ENCODE measurements at places on chromosomes 12 and 14.
A peak's percentile ranks its signal among the peaks of the same experiment; 100 is the strongest.

DNA sequence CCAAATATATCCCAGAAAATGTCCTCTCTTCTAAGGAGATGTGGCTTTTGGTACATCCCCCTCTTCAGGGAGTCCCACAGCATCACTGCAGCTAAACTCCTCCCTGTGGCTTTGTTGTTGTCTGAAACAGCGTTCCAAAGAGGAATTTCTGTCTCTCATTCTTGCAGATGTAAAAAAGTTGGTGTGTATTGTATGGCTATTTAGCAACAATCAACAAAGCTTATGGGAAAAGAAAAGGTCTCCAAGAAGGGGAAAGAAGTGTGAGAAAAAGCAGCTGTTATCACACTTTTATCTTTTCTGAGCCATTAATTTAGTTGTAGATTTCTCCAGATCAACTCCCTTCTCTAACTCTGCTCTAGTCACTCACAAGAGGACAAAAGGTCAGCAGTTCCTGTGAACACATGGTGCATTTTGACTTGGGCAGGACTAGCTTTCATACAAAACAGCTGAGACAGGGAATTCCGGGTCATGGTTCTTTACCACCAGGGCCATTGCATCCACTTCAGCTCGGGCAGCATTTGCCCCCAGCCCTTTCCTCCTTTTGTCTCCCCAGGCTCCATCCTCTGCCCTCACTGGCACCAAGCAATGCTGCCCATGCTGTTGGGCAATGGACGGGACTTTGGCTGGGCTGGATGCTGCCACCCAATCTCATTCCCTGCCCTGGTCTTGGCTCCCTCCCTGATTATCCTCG lies 184.7 kb downstream of the TMX1 start:
- DNase-seq, result no peak

DNA sequence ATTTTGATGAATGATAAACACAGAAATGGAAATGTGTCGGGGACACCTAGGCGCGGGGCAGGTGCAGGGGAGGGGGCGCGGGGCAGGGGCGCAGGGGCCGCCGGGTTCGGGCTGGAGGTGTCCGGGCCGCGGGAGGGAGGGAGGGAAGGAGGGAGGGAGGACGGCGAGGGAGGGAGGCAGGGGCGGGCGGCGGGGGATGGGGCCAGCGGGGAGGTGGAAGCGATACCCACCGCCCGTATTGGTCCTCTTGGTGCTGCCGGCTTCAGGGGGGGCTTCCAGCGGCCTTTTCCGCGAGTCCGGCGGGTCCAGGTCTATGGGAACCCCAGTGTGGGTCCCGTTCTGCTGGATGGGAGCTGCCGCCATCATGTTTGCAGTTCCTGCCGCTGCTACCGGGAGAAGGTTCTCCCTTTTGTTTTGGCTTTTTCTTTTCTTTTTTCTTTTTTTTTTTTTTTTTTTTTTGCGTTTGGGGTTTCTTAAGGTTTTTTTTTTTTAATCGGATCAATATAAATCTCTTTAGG lies 703 bp downstream of the NOVA1 start:
- DNase-seq, result no peak

DNA sequence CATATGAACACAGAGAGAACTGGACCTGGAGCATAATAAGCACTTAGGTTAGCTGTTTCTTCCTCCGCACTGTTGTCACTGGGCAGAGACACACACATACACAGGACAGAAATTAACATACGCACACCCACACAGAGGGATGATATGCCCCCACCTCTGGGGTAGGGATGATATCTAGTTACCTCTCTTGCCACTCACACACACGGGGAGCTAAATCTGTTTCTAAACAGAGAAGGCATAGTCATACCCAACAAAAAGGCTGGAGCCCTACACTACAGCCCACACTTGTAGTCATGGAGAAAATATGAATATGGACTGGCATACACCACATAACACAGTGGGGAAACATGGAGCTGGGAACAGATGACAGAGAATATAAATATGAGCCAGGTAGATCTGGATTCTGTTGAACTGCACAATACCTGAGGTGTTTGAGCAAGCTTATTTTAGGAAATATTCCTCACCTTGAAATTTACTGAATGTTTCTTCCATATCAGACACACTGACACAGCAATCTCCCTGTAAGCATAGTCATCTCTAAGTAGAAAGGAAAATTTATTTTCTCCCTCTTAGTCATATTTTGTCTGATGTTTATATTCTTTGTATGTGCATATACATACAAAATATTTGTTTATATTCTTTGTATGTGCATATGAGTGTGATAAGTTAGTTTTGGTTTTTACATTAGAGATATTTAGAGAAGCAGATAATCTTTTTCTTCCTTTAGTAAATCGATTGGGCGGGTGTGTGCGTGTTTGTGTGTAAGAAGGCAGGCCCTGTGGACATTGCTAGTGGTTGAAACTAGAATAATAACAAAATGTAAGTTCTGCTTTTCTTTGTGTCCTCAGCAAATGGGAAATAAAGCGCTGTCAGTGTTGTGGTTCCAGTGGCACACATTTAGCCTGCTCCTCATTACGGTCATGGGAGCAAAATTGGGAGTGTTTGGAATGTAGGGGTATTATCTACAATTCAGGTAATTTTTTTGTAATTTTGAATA lies 20.9 kb upstream of the SCFD1 start:
- no peak for DNase-seq

- no peak for DNase-seq
These were observed 16.7 kb downstream of the CNIH1 start for GRCh38 chr14:54424479-54424901.

DNA sequence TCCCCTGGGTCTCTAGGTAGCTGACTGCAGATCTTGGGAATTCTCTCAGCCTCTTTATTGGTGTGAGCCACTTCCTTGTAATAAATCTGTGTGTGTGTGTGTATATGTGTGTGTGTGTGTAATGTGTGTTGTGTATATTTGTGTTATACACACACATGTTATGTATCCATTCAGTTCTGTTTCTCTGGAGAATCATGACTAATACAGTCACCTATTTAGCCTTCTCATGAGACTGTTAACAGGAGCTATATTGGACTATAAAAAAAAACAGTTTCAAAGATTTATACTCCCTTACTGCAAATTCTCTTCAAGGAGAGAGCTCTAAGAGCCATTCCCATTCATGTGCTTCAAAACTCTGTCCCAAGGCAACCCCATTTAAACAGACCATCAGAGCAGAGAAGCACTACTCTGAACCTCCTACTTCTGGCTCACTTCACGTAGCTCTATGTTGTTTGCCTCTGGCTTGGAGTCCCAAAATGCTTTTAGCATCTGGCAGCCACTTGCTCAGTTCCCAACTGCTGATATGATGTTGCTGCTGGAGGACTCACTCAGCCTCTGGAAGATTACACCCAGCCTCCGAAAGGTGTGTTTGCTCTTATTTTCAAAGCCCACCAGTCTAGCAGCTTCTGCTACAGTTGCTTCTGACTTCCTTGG lies 48.7 kb upstream of the KITLG start:
- no peak for DNase-seq

GRCh38 chr12:75738486-75738885 lies 227.1 kb upstream of the KRR1 start:
- DNase-seq, result no peak

DNA sequence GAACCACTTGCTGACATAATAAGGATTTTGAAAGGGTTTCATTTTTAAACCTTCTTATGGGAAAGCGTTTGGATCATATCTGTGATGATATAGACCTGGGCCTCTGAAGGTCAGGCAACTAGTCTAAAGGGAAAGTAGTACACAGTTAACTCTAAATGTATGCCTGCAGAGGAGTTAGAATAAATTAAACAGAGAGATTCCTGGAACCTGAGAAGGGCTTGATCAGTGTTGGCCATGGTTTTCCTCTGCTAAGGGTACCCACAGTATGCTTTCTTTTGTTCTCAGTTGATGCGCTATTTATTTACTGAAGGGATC lies 14.4 kb upstream of the POLR3B start:
- no peak for DNase-seq

GRCh38 chr12:62264706-62265105 lies 4.5 kb downstream of the USP15 start:
- no peak for DNase-seq

DNA sequence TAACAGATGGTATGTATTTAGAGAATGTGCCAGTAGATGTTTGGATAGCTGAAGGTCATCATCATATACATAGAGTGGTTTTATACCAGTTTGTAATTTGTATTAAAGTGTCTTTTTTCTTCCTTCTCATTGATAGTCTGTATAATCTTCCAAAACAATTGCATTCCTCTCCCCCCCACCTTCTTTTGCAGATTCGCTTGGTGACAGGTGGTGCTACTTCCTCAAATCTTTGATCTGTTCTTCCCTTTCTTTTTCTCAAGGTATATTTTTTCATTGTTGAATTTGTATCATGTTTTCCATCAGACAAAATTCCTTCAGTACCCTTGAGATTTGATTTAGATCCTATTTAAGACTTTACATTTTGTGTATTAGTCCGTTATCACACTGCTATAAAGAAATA lies 15.0 kb downstream of the TBC1D15 start:
- no peak for DNase-seq

DNA sequence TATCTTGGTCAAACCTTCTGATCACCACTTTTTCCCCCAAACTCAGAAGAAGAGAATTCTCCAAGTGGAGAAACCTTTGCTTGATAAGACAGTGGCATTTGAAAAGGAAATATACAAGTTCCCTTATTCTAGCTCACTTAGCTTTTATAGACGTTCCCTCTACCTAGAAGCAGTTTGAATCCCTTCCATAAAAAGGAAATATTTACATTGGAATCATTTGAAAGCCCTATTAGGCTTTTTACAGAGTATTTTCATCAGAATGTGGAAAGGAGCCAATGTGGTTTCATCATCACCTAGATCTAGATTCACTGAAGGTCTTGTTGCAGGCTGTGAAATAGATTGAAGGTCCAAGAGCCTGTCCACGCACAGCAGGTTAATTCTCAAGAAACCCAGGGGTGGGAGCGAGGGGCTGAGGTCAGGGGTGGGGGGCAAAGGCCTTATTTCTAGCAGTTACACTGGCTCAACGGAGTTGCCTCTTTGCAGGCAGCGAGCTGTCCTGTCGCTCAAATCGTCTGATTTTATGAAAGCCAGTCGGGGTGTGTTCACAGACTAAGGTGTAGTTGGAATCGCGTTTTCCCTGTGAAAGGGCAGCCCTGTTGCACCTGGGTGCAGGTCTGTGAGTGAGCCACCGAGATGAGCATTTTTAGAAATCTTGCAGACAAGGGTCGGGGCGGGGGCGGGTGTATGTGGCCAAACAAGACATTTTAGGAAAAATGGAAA lies 45.6 kb downstream of the AACS start:
- DNase-seq, result no peak

GRCh38 chr12:96036765-96037455 lies 1.5 kb upstream of the LTA4H start:
- peak; percentile 23 for DNase-seq

DNA sequence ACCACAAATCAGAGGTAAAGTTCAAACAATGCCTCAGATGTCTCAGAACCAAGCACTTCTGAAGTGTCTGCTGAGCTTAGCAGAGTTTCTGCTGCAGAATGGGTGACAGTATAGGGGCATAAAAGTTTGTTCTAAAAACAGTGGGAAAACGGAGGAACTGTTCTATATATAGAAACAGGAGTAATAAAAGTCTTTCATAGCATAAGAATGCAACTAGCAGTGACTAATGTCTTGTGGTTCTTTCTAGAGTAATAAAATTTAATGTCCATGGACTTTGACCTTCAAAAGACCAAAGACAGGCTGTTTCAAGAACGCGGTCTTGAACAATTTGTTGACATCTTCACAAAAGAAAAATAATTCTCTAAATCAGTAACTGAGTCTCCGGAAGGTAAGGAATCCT lies 107.5 kb upstream of the FAR2 start:
- no peak for DNase-seq

DNA sequence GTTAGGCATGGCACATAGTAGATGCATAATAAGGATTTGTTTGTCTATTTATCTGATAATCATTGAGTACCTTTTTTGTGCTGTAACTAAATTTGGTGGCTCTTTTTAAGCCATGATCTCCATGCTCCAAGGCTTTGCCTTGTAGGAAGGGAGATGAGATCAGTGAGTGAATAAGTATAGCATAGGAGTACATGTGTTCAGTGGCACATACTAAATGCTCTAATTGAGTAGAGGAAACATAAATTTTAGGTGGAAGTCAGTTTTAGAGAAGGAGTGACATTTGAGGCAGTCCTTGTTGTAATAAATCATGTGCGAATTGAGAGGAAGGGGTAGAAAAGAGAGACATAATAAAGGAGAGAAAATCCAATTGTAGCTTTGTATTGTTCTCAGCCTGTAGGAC lies 482.6 kb downstream of the NRXN3 start:
- DNase-seq, result no peak

DNA sequence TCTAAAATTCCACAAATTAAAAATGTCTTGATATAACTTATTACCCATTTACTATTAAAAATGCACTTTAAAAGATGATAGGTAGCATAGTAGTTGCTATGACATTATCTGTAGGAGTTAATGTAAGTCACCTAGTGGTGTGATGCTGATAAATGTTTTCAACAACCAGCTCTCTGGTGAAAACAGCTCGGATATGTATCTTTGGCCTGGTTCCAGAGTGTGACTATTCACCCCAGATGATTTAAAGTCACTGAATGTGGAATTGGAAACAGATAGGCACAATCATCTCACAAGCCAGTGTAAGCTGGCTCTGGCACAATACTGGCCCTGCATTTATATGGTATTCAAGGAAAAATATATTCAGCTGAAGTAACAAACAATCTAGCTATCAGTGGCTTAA lies 9.2 kb upstream of the CCDC196 start:
- no peak for DNase-seq

- no peak for DNase-seq
These were observed 96.6 kb downstream of the EMP1 start for GRCh38 chr12:13293096-13293495.

DNA sequence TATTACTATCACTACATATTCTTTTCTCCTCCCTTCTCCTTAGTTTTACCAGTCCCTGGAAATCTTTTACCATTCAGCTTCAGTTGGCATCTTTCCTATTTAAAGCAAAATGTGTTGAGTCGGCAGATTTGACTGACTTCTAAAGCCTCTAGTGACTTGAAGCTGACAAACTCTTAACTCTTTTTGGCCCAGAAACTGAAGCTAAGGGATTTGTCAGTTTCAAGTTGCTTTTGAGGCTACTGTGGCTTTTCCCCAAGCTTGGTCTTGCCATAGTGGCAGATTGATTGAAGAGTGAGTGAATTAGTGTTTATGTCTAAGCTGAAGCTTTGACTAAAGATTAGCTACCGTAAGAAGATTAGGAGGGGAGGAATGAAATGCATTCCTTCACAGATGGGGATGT lies 104.0 kb downstream of the ETNK1 start:
- no peak for DNase-seq

GRCh38 chr12:74379114-74379513 lies 158.5 kb upstream of the ATXN7L3B start:
- DNase-seq, result no peak

All from MG63 (cell line).